ENCODE measurements at places on chromosomes 13 and 19.

GRCh38 chr19:48992581-48993174, 431 bp downstream of the GYS1 start:
- no peak for DNase-seq

GRCh38 chr13:71210861-71211260, 656.1 kb downstream of the DACH1 start:
- no peak for DNase-seq

GRCh38 chr13:99812625-99813024, 158.9 kb downstream of the ZIC5 start:
- DNase-seq = no peak

- no peak for DNase-seq
Observed at GRCh38 chr19:48879025-48879637, 6.9 kb downstream of the PPP1R15A start.

DNA sequence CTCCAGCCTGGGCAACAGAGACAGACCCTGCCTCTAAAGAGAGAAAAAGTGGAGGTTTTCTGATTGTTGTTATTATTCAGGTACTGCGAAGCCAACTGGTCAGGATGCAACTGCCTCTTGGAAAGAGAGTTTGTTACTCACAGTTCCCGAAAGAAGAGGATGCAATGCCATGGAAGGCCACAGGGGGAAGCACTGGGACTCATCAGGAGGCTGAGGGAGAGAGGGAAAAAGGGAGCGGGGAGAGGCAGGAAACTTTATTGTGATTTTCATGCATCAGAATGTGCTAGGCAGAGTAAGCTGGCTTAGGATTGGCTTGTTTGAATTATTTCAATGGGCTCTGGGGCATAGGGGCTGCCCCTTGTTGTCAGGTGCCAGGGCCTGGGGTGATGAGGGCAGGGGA, 27.6 kb downstream of the MYO9B start:
- no peak for DNase-seq

- DNase-seq = no peak
Observed at GRCh38 chr13:59398127-59398526, 765.6 kb downstream of the DIAPH3 start.

DNA sequence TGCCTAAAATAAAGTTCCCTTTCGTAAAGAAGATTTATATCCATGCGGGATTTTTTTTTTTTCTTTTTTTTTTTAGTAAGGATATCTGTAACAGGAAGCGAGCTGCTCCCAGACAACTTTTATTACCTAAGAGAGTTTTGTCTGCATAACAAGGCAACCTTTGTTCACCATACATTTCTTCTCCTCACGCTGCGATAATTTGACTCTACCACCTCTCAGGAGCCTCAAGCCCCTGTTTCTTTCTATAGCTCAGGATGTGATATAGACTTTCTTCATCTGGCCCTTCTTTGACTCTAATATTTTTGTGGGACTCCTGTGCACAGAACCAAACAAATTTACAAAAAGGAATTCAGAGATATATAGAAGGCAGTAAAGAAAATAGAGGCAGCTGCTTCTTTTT, 1053.7 kb upstream of the SPRY2 start:
- DNase-seq = no peak

GRCh38 chr13:41944635-41945397, 16.1 kb downstream of the VWA8 start:
- no peak for DNase-seq

- DNase-seq = no peak
Observed at GRCh38 chr19:51702825-51703574, 9.9 kb downstream of the SPACA6 start.

- DNase-seq = no peak
Observed at GRCh38 chr13:26971990-26972887, 199.4 kb downstream of the USP12 start.

GRCh38 chr13:41386211-41386610, 71.1 kb upstream of the RGCC start:
- no peak for DNase-seq

DNA sequence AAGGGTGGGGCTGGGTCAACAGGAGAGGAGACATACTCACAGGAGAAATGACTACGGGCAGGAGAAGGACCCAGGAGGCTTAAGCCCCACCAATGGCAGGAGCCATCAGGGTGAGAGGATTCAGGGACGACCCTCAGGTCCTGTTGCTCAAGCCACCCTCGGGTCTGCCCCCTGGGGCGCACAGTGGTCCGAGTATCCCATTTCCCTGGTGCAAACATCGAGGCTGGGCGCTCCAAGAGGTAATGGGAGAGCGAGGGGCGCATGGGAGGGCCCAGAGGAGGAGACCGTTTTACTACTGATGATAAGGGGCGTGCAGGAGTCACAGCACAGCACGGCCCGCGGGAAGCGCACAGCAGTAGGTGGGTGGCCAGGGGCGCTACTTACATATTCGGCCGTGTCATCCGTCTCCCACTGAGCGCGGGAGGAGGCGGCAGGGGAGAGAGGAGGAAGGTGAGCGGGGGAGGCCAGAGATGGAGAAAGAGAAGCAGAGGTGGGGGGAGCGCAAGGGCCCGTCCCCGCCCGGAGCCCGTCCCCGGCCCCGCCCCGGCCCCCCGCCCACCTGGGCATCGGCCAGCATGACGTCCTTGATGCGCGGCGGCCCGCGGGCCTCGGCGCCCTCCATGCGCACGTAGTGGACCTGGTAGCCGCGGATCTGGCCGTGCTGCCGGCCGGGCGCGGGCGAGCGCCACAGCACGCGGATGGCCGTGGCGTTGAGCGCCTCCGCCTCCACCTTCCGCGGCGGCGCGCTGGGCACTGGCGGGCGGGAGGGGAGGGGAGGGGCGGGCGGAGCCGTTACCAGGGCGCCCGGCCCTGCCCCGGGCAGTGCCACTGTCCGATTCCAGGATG, 111.5 kb downstream of the PTPRS start:
- no peak for DNase-seq

DNA sequence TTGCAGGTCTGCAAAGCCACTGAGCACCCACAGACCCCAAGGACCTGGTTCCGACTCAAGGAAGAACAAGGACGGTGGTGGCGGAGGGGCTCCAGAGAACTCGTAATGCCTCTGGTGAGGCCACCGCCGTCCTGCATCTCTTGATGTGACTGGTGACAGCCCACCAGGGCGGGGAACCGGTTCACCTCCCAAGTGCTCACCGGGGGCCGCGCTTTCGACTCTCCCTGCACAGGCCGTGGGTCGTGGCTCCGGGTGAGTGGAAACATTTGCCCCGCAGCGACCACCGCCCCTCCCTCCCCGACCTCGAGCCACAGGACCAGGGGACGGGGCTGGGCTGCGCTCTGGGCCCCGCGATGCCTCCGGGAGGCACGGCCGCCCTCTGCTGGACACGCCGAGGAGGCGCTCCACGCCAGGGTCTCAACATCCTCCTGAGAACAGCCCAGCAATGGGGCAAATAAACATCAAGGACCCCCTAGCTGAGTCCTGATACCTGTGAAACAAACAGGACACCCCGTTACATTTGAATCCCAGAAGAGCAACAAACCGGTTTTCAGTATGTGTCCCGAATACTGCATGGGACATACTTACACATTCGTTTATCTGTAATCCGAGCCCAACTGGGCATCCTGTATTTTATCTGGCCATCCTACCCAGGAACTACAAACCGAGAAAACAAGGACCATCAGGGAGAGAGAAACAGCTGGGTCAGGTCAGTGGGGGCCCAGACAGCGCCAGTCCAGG, 3.9 kb upstream of the PLPP2 start:
- peak; percentile 57 for DNase-seq

- DNase-seq = no peak
Observed at GRCh38 chr19:35294328-35294727, 2.4 kb downstream of the MAG start.

- peak; percentile 28 for DNase-seq
Observed at GRCh38 chr13:113547238-113547971, 37.1 kb upstream of the TFDP1 start.

GRCh38 chr19:48968813-48969218, 3.7 kb downstream of the FTL start:
- no peak for DNase-seq

GRCh38 chr13:86425170-86425815, 626.1 kb upstream of the SLITRK6 start:
- DNase-seq = no peak

DNA sequence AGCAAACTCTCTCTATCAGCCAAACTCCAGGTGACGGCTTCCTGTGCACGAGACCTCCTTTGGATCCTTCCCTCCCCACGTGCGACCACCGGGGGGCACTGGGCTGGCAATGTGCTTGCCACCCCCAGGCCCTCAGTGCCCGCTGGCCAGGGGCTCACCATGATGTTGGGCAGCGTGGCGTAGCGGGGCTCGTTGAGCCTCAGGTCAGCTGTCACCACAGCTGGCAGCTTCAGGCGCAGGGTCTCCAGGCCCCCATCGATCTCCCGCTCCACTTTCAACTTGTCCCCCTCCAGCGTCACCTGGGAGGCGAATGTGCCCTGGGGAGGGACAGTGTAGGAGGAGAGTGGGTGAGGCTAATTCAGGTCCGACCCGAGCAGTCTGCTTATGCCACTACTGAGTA, 4.8 kb upstream of the VSIG10L start:
- no peak for DNase-seq

GRCh38 chr19:51296336-51297093, 14.9 kb upstream of the IGLON5 start:
- no peak for DNase-seq

- no peak for DNase-seq
Observed at GRCh38 chr19:9881720-9882119, 46.6 kb downstream of the PIN1 start.

DNA sequence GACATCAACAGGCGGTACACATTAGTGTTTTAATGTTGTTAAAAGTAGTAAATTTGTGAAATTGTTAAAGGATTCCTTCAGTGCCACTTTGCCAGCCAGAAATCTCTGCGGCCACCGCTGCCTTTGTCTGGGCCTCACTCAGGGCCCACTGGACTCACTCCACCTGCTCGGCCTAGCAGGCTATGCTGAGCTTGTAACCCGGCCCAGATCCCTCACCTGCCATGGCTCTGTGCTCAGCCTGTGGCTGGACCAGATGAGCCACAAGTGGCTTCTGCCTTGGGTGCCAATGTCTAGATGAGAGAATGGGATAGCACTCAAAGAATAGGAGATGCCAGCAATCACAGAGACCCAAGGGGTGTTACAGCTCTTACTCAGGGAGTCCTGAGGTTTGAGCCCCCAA, 1228.0 kb downstream of the DIAPH3 start:
- DNase-seq = no peak

DNA sequence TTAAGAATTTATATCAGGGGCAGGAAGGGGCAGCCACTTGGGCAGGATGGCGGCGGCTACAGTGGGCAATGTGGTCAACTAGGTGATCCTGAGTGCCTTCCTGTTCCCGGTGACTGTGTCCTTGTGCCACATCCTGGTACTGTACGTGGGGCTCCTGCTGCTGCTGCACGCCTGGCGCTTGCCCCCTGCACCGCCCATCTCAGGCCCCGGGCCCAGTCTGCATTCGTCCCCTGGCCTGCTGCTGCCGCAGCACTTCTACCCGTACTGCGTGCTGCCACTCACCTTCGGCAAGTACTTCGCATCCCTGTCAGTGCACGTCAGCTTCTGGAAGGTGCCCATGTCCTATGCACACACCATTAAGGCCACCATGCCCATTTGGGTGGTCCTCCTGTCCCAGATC, 40.1 kb downstream of the IFT88 start:
- no peak for DNase-seq

GRCh38 chr19:36488118-36488845, 1.1 kb downstream of the ZNF566 start:
- no peak for DNase-seq

- DNase-seq = peak; percentile 57
Observed at GRCh38 chr19:4352701-4353121, 9.3 kb downstream of the MPND start.

- no peak for DNase-seq
Observed at GRCh38 chr13:113877149-113877990, 13.5 kb upstream of the GAS6 start.
